ENCODE measurements at places on chromosomes 11 and 22.
A peak's percentile ranks its signal among the peaks of the same experiment; 100 is the strongest.

DNA sequence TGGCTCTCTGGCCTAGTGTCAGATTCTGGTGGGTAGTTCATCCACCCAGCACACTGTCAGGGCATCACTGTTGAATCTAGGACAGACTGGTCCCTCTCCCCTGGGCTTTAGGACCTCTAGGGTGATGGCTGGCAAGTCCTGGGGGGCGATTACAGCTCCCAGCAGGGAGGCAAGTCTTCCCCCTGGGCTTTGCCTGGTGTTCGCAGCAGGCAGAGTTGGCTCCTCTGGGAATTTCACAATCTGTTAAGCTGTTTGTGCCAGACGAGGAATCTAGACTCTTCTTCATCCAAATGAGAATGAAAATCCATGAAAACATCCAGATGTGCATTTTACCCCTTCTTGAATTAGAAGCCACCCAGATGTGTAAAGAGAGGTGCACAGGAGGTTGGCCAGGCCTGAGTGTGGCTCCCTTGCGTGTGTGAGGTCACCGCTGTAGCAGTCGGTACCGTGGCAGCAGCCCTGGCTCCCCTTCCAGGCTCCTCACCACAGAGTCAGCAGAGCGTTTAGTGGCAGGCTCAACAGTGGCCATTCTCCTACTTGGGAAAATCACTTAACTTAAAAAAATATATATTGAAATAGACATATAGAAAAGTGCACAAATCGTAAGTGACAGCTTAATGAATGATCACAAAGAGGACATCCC is 99.9 kb upstream of the TBCEL start:
- no peak for DNase-seq

DNA sequence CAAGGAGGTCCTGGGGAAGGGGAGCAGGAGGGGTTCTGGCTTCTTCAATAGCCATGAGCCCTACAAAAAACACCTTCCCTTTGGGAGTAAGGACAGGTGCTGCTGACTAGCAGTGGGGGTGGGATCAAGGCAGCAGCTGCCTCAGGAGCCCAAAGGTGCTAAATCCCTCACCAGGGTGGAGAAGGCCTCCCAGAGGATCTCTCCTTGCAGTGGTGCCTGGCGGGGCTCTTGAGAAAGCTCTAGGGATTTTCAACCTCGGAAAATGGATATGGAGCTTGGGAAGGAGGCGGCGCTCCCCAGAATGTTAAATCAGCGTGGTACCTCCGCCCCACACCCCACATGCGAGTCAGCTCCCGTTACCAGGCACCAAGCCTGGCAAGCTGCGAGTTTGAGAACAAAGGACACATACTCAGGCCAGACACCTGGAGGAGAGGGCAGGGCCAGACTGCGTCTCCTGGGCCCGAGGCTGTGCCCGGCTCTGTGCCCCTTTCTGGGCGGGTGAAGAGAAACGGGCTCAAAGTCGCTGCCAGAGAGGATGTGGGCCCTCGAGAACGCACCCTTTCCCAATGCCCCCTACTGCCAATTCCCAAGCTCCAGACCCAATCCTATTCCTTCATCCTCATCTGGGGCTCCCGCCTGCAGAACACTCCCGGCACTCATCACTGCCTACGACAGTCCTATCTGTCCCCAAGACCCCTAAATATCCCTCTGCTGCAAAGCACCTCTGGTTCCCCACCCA is 139.0 kb downstream of the BRD1 start:
- DNase-seq, result no peak

DNA sequence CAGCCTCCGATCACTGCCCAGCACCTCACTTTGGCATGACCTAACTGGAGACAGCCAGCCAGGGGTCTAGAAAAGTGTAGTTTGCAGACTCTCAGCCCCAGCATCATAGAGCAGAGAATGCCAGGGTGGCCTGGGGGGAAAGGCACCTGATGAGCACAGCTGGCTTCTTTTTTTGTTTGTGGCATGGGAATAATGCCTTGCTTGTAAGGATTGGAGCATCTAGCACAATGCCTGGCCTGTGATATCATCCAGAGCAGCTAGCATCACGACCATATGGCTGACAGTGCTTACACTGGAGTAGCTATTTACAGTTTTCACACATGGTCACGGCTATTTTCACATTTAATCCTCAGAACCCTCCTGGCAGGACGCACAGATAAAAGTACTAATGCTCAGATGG is 594.8 kb upstream of the B3GAT1 start:
- no peak for DNase-seq

- no peak for DNase-seq
Observed at GRCh38 chr22:25782831-25783230, 40.8 kb downstream of the MYO18B start.

DNA sequence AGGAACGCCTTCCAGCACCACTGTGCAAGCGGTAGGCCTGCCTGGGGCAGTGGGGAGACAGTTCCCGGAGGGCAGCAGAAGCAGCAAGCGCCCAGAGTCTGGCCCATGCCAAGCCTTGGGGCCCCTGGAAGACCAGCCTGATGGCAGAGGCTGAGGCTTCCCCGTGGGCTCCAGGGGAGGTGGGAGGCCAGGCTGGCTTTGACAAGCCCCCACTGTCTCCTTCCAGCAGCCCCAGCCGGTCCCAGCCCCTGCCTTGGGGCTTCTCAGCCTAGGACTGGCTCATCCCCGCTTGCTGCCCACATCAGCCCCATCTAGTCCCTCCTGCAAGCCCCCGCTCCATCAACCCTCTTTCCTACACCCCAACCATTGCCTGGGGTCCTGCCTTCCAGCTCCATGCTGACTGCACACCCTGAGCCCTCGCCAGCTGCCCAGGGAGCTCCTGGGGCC is 46.7 kb downstream of the IGF2 start:
- DNase-seq, result peak; percentile 19

- DNase-seq, result no peak
Observed at GRCh38 chr11:44574610-44575287, 9.3 kb downstream of the CD82 start.
